Tongue (tissue), 3 donors: ENCODE measurements at places on chromosomes 2 and 18. TPM values are rescaled to one million over a fixed set of nuclear protein-coding genes. Genes with fewer than 3 reads are reported as not detected.

ZBTB7C gene
- 17.8 TPM for total RNA-seq

MTX2 gene
- 28.3 TPM for total RNA-seq

GALNT13 gene
- total RNA-seq: 1.1 TPM

CCDC150 gene
- 2.4 TPM for total RNA-seq

UGT1A3 gene
- 0.51 TPM for total RNA-seq

LYPD6 gene
- total RNA-seq: 4.2 TPM

KCNG3 gene
- total RNA-seq: 0.62 TPM

GPAT2 gene
- total RNA-seq: 2.8 TPM
